ENCODE measurements at places on chromosomes 7 and 10. TPM values are rescaled to one million over a fixed set of nuclear protein-coding genes. Genes with fewer than 3 reads are reported as not detected.
A peak's percentile ranks its signal among the peaks of the same experiment; 100 is the strongest.

DNA sequence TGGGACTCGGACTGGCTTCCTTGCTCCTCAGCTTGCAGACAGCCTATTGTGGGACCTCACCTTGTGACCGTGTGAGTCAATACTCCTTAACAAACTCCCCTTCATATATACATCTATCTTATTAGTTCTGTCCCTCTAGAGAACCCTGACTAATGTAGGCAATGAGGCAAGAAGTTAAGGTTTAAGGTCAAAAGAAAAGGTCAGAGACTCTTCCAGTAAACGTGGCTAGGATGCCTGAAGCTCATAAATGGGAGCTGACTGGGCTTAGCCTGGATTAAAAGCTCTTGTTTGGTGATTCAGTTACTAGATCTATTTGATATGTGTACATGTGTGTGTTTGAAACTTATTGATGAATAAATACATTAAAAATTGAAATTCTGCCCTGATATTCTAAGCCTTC lies 10.6 kb upstream of the GPR141 start:
- DNase-seq: no peak

DNA sequence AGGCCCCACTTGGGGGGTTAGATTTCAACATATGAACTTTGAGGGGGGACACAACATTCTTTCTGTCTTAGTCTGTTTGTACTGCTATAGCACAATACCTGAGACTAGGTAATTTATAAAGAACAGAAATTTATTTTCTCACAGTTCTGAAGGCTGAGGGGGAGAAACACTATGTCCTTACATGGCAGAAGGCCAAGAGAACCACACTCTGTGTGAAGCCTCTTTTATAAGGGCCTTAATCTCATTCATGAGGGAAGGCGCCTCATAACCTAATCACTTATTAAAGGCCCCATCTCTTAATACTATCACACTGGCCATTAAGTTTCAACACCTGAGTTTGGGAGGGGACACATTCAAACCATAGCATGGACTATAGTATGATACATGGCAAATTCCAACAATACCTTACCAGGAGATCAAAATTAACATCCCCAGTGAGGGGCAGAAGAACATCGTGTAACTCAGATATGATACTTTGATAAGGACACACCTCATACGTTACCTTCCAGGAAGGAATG lies 9.3 kb upstream of the PDLIM1 start:
- DNase-seq: no peak

GRCh38 chr7:70698219-70698832 lies 433.6 kb upstream of the GALNT17 start:
- no peak for DNase-seq

- DNase-seq: no peak
Measured at GRCh38 chr10:133359554-133359971, 1.7 kb upstream of the FUOM start.

DNA sequence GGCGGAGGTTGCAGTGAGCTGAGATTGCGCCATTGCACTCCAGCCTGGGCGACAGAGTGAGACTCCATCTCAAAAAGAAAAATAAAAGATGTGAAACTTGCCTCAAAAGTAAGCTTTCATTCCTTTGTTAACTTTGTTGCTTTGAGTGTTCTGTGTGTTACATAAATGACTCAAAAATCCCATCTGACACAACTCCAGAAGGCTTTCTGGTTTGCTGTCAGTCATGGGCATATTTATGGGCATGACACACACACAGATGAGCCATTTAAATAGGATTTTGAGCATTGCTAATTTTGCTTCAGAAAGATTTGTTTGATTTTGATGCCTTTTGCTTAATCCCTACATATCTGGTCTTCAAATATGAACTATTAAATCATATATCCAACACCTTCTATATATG lies 82.6 kb downstream of the CACNB2 start:
- DNase-seq: no peak

- no peak for DNase-seq
Measured at GRCh38 chr10:3790858-3791257, 5.8 kb upstream of the KLF6 start.

- DNase-seq: no peak
Measured at GRCh38 chr7:121442845-121443244, 46.7 kb upstream of the FAM3C start.

DNA sequence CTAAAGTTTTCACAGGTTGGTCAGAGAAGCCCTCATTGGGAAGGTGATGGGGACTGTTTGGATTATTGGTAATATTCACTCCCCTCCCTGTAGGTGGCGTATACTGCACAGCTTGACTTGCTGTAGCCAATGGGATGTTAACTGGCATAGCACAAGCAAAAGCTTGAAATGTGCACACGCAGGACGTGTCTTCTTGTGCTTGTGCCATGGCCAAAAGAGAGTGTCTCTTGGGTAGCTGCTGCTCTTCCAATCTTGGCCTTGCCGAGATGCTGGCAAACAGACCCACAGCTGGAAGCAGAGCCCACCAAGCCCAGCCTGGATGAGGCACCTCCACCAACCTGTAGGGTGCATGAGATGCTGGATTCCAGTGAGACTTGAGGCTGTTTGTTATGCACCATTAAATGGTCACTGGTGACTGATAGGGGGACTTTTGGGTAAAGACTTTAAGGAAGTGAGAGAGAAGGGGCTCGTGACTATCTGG lies 266.0 kb downstream of the GRID1 start:
- DNase-seq: no peak

GRCh38 chr7:114293289-114294012 lies 121.2 kb upstream of the FOXP2 start:
- no peak for DNase-seq

DNA sequence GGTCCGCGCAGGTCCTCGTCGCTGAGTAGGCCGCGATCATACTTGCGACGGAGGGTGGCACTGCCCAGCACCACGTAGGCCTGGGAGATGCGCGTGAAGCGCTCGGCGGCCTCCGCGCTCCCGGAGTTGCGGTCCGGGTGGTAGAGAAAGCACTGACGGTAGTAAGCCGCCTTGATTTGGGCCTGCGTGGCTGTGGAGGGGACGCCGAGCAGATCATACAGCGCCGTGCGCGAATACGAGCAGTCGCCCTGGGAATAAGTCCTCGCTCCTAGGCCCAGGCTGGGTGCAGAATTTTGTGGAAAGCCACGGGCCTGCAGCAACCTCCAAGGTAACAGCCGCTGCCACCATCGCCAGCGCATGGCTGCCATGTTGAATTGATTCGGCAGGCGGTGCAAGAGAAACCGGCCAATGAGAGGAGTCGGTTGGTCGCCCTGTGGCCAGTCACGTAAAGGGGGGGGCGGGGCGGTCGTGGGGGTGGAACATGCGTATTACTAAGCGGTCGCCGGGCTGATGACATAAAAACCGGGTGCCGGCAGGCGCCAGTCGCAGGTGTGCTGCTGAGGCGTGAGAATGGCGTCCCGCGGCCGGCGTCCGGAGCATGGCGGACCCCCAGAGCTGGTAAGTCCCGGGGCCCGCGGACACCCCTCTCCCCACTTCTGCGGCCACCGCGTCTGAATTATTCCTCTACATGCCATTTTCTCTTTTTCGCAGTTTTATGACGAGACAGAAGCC lies at the start of the genes BUD23 and DNAJC30:
TSS of gene BUD23 (plus strand) at position 542 of the 732 bp plus-strand sequence. CDS start at position 571, 29 bp downstream.
TSS of gene DNAJC30 (minus strand) at position 398 of the 732 bp plus-strand sequence. CDS start at position 368, 30 bp downstream.
- peak; percentile 95 for DNase-seq

DNA sequence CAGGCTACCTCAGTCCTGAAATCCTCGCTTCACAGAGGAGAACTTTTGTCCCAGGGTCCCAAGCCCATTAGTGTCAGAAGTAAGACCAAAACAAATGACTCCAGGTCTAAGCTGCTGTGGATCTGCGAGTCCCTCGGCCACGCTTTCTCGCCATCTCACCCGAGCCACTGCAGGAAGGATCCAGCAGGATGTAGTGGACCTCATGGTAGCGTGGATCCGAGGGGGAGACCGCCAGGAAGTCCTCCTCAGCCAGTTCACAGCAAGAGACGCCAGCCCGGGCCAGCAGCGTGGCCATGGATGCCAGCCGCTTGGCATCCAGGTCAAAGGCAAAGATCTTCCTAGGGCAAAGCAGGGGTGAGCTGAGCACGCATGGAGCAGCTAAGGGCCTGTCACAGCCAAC lies 4.6 kb downstream of the NSUN5 start:
- DNase-seq: no peak

DNA sequence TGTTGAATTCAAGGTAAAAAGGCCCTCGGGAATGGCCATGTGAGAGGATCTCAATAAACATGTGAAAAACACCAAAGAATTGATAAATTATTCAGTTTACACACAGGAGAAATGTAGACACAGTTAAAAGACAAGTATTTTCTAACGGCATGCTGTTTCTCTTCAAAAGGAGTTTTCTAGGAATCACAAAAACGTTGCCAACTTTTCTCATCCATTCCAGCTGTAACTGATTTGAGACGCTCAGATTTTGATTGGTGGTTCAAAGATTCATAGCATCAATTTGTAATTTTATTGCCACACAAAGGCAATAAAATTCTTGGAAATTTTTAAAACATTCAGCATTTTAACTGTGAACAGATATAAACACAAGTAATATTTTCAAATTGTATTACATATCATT lies 384.9 kb upstream of the PFKP start:
- DNase-seq: no peak

- DNase-seq: no peak
Measured at GRCh38 chr7:84790882-84791281, 396.0 kb downstream of the SEMA3D start.

Gene CCL24
- not detected for total RNA-seq

Gene GJD4
- not detected for total RNA-seq

Gene LIPN
- 0.10 TPM for total RNA-seq

Gene MOGAT3
- total RNA-seq: not detected
